ENCODE measurements at places on chromosomes 7 and 10.

- no peak for DNase-seq
Observed at GRCh38 chr7:2568521-2569223, 9.9 kb downstream of the IQCE start.

GRCh38 chr7:19133886-19134285 is 11.3 kb downstream of the FERD3L start:
- no peak for DNase-seq

DNA sequence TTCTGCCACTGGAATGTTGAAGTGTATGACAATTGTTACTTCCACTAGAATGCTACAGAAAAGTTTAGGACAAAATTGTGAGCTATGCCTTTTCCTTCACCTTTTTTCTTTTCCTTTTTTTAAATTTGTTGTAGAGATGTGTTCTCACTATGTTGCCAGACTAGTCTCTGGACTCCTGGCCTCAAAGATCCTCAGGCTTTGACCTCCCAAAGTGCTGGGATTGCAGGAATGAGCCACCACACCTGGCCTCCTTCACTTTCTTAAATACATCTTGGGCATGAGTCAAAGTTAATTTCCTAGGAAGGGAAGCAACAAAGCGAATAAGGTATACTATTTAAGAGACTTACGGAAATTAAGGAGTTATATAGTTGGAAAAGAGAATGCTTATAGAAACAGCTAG is 2.7 kb upstream of the SNX13 start:
- no peak for DNase-seq

DNA sequence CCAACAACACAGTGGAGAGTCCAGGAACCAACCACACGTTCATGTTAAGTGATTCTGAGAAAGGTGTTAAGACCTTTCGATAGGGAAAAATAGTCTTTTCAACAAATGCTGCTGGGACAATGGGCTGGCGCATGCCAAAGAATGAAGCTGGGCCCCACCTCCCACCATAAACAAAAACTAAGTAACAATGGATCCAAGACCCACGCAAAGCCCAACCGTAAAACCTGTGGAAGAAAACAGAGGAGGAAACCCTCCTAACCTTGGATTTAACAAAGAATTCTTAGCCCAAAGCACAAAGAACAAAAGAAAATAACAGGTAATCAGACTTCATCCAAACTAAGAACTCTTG is 272.8 kb downstream of the ELFN1 start:
- DNase-seq: no peak

- no peak for DNase-seq
Observed at GRCh38 chr7:78691584-78691983, 761.9 kb downstream of the MAGI2 start.

- no peak for DNase-seq
Observed at GRCh38 chr7:29835718-29836117, 29.4 kb downstream of the WIPF3 start.

DNA sequence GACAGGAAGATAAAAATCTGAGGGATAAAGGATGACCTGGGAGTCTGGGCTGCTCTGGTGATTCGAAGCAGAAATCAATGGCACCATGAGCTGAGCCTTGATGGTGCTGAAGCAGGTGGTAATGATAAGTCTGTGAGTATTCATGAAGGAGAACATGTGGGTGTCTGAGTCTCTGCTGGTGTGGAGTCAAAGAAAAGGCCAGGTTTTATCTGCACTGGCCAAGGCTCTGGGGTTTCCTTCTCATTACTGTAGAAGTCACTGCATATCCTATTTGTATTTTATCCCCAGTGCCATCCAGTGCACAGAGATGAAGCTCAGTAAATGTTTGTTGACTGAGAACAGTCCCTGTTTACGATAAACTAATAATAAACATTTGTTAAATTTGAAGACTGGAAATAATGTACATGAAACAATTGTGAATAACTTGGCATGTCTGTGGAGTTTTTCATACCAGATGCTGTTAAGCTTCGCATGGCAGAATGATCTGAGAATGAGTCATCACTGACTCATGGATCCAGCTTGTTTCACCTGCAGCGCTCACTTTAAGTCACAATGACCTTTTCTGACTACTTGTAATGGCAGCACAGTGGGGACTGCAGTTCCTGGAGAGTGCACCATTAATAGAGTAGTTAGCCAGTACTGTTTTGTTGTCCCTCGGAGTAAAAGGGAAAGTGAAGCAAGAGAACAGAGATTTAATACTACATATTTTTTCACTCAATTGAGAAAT is 538.5 kb downstream of the HTR7 start:
- peak; percentile 3 for DNase-seq

GRCh38 chr7:25831831-25832411 is 320.1 kb upstream of the NFE2L3 start:
- DNase-seq: no peak

- DNase-seq: peak; percentile 77
Observed at GRCh38 chr10:43427166-43427825, 9.6 kb upstream of the ZNF487 start.

GRCh38 chr10:34966451-34966850 is 123.7 kb downstream of the CUL2 start:
- no peak for DNase-seq

DNA sequence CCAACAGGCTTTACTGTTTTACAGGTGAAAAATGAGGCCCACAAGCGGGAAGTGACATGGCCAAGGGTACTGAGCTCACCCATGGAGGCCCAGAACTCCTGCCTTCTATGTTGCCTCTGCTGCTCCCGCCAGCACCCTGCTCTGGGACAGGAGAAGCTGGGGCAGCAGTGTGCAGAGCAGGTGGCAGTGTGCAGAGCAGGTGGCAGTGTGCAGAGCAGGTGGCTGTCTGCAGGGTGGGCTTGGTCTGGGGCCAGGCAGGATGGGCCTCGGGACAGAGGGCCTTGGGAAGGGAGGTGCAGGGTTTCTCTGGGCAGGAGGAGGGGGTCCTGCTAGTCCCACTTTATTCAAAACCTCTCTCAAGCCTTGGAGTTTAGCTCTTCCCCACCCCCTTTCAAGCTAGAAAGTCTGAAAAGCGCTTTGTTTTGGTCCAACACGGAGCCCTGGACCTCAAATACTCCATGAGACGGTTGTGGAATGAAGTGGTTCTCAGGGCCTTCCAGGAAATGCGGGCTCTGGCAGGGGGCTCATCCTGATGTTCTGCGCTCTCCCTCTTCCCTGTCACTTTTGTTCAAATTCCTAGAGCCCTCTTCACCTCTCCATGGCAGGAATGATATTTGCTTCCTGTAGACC is 26.8 kb downstream of the TSPAN15 start:
- no peak for DNase-seq

- DNase-seq: peak; percentile 13
Observed at GRCh38 chr7:99748846-99749579, 14.0 kb upstream of the CYP3A7 start.

DNA sequence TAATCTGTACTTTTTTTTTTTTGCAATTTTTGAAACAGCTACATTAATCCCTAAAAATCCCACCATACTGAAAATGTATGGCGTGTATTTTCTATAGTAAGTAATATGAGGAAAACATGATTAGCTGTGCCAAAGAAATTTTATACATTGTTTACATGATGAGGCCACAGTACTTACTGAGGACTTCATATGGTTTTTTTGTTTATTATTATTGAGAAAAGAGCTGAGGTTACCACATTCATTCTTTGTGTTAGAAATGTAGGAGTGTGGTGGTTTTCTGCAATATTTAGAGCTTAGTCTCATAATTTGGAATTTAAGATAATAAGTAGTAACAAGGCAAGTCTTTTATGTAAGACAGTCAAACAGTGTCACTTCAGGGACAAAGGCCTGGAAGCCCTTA is 45.1 kb downstream of the SLC25A40 start:
- DNase-seq: no peak

DNA sequence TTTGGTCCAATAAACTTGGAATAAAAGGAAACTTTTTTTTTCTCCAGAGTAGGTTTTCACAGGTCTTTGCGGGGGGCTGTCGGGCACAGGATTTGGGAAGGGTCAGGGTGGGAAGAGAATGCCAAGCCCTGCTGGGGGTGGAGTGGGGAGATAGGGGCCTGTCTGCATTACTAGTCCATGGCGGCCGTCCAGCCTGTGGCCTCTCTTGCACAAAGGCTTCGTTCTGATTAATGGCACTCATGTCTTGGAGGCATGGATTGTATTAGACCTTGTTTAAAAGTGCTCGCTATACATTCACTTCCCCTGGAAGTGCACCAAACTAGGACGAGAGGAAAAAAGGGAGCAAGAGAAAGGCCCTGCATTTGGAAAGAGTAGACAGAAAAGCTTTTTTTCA is 37.2 kb downstream of the LRMDA start:
- no peak for DNase-seq

DNA sequence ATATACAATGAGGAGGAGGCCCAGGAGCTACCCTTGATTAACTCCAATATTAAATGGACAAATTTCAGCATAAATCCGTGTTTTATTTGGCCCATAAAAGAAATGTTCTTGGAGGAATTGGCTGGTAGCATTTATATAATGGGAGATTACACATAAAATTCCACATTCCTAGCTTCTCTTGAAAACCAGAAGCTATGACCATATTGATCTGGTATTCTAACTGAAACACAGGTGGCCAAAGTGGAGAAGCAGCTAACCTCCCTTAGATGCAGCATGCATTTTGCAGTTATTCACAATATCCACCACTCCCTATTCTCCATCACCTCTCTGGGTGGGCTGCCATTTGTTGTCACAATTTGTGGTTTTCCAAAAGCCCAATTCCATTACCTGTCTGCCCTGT is 148.8 kb upstream of the CACNA2D1 start:
- no peak for DNase-seq

GRCh38 chr7:44769776-44770294 is 21.2 kb downstream of the ZMIZ2 start:
- no peak for DNase-seq

DNA sequence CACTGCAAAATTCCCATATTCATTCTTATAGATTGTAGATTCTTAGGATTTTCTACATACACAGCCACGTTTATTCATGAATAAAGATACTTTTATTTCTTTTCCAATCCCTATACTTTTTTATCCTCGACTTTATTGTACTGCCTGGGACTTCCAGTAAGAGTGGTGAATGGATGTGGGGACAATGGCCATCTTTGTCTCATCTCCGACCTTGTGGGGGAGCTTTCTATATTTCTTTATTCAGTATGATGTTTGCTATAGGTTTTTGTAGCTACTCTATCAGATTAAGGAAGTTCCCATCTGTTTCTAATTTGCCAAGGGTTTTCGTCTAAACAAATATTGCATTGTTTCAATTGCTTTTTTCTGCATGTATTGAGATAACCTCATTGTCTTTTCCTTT is 184.3 kb downstream of the FOXP2 start:
- DNase-seq: no peak

GRCh38 chr10:8071006-8071405 is 16.5 kb downstream of the GATA3 start:
- no peak for DNase-seq

DNA sequence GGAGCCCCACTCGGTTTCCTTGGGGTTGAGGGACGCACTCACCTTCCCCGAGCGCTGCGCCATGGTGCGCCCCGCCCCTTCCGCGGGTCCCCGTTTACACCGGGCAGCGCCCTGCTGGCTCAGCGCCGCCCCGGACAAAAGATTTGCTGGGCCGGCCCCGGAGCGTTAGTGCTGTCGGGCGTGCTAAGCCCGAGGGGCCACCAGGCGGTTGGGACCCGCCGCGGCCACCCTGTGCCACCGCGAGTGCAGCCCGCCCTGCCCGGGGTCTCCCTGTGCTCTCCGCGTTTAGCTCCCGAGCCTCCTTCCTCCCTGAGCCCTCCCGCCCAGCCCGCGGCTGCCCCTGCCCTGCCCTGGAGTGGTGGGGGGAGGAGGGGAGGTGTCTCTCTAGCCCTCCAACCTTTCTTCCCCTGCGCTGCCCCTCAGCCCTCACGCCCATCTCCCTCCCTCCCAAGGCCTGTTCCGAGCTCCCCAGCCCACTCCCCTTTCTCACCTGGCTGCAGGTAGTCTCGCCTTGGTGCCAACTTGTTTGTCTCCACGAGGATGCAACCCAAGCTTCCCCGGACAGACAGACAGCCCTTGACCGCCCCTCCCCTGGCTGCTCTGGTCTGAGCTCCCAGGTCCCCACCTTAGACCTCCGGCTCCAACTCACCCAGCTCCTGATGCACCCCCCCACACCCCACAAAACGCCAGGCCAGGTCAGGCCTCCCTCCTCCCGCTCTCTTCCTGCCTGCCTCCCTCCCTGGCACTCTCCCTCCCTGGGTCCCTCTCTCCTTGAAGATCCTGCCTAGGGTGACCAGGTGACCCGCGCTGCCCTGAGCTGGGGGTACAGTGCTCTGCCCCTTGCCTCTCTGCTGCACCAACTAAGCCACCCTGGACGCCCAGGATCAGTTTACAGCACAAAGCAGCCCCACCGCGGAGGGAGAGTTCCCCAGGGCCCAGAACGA is at the start of gene CRYGN:
TSS of gene CRYGN (minus strand) at position 287 of the 944 bp plus-strand sequence. CDS start at position 63, 224 bp downstream.
- DNase-seq: no peak

GRCh38 chr10:35447693-35448407 is 111.5 kb downstream of the CCNY start:
- peak; percentile 19 for DNase-seq

- no peak for DNase-seq
Observed at GRCh38 chr7:369476-370258, 79.7 kb downstream of the FOXL3 start.

DNA sequence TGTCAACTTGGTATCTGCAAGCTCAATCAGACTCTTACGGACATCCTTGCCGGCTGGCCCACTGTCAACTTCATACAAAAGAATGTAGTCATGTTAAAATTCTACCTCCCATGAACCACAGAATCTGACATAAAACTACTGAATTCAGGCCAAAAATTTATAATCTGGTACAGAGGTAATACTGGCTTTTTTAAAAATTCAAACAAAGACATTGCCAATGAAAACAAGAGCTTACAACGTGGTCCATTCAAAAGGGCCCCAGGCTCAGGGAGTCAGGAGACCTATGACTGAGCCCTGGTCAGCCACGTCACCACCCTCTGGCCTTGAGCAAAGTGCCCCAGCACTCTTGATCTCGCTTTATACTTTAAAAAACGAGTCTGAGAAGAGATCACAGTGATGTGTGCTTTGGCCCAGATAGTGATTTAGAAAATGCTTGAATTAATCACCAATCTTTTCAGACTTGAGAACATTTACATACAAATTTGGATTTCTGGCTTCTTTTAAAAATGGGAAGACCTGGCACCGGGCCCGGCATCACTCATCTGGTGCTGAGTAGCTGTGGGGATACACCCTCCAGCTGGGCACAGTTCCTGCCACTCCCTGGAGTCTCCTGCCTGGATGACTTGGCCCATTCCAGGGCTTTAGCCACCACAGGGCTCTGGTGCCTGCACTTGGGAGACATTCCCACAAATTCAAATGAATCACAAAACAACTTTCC is 94.1 kb downstream of the PIP4K2A start:
- DNase-seq: no peak

- no peak for DNase-seq
Observed at GRCh38 chr10:22369434-22370072, 24.3 kb downstream of the SPAG6 start.

- no peak for DNase-seq
Observed at GRCh38 chr10:111319866-111320265, 243.0 kb downstream of the ADRA2A start.

- DNase-seq: no peak
Observed at GRCh38 chr7:81256991-81257390, 338.1 kb upstream of the SEMA3C start.

DNA sequence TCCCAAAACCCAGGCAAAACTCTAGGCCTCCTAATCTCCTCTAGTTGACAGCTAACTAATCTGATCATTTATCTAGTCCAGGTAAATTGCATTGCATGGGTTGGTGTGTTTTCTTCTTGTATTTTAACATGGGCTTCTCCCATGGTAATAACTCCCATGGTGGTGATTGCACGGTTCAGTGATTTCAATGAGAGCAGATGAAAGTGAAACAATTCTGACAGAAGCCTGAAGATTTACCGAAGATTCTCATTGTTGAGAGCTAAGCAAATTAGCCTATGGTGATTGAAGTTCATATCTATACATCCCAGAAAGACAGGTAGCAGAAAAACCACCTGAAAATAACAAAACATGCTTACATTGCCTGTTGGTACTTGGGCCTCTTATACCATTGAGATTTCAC is 26.6 kb upstream of the LIPN start:
- no peak for DNase-seq

Data from activated CD4-positive, alpha-beta T cell treated with anti-CD3 and anti-CD28 coated beads for 48 hours (primary cell).